ENCODE measurements at places on chromosomes 1 and 21.

DNA sequence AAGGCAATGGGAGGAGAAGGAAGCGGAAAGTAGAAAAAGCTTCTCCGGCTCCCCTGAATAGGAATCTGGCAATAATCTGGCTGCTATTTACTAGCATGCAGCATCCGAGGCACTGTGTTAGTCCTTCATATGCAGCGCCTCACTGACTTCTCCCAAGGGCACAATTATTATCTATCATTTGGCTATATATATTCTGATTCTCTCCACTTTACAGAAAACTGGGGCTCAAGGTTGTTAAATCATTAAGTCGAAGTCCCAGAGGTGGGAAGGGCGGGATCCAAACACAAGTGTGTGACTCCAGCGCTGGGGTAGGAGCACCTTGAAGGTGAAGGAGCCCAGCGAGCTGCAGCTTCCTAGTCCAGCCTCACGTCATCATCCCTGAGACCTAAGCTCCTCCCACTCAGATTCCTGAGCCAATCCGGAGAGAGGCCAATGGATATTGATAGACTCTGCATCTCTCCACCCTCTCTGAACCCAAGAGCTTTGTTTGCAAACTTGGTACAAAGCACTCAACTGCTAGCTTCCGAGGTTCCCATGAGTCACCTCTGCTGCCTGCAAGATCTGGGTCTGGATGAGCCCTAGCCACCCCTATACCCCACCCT lies 16.6 kb upstream of the EYA3 start:
- no peak for DNase-seq

DNA sequence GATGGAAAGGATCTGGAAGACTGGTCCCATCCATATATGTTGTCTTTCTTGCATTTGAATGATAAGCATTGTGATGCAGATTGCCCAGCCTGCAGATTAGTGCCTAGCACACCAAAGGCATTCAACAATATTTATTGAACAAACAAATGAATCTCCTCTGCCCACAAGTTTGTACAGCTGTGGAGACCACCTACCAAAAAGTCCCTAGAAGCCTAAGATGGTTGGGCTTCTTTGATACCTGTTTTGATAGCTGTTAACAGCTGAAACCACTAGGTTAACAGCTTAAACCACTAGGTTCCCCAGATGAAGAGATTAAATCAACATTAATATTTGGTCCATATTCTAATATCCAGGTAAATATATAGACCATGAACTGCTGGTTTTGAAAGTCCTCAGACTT lies 9.8 kb downstream of the DUSP10 start:
- no peak for DNase-seq

- DNase-seq: no peak
Observed at GRCh38 chr1:87148661-87149060, 180.0 kb upstream of the LMO4 start.

DNA sequence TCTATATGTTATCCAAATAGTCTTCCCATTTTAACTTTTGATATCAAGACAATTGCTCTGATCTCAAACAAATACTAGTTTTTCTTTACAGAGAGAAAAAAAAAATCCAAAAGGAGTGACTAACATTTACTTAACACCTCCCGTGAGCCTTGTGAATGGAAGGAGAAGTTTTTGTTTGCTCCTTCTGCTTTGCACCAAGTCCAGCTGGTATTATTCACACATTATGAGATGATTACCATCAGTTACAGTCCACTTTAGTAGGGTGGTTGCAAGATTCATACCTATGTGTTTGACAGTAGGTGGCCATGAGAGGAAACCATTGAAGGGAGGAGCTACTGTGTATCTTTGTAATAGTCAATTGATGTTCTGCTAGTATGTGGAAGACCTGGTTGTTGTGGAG lies 443.4 kb upstream of the ZP4 start:
- no peak for DNase-seq

- no peak for DNase-seq
Observed at GRCh38 chr1:218809625-218810024, 364.1 kb upstream of the LYPLAL1 start.

DNA sequence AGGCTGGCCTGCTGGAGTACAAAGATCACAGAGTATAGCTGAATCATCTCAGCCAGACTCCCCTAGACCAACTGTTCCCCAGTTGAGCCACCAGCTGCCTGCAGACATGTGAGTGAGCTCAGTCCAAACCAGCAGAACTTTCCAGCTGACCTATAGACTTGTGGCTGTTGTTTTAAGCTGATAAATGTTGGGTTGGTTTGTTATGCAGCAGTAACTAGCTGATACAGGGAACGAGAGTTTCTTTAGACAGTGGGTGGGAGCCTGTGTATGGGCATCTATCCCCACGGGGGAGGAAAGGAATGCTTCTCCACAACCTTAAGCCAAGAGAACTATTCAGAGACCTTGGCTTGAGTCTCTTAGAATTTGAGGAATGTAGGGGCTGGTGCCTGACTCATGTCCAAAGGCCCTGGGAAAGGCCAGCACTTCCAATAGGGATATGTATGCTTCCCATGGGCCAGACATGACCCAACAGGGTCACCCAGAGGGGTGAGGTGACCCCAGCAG lies 30.1 kb downstream of the SLC1A7 start:
- no peak for DNase-seq

DNA sequence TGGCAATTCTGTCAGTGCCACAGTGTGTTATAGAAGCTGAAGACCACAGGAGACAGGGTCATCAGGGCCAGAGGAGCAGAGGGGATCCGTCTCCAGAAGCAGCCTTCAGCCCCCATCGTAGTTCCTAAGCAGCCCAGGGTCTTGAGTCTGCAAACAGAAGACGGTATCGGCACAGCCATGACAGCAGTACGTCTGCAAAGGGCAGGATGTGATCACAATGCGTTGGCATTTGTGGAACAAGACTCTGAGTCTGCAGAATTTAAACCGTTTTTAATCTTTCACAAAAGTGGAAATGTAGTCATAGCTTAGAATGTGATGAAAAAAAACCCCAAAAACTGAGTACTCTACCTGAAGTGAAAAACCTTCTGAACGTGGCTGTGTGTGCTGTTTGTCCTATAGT lies 44.0 kb upstream of the SCCPDH start:
- DNase-seq: no peak

- no peak for DNase-seq
Observed at GRCh38 chr1:41578712-41579335, 94.3 kb upstream of the EDN2 start.

- no peak for DNase-seq
Observed at GRCh38 chr1:87084244-87084836, 169.9 kb downstream of the HS2ST1 start.

- DNase-seq: no peak
Observed at GRCh38 chr1:209787551-209787950, 3.2 kb upstream of the C1orf74 start.

GRCh38 chr21:41477641-41478318 lies 30.2 kb downstream of the TMPRSS2 start:
- DNase-seq: no peak

Measured in activated T-helper 1 cell treated with anti-CD3 and anti-CD28 coated beads, Interleukin-2, amount 50 U/mL, for 16 hours (primary cell).